Activated naive CD4-positive, alpha-beta T cell treated with anti-CD3 and anti-CD28 coated beads, Interleukin-2, amount 10 ng/mL, durations not matched to agents 7 days and 5 days (primary cell): ENCODE measurements at places on chromosomes 4 and X.
A peak's percentile ranks its signal among the peaks of the same experiment; 100 is the strongest.

- H3K36me3 ChIP-seq: peaks cover 10% of the 10 kb centered on the region
- H3K4me3 ChIP-seq: no peak overlapping the region
- peaks cover 4% of the 10 kb centered on the region for H3K27me3 ChIP-seq
- no peak overlapping the region for H3K27ac ChIP-seq
- peaks cover 14% of the 10 kb centered on the region for H3K4me1 ChIP-seq
- DNase-seq: no peak
Observed at GRCh38 chr4:88964450-88964849, 92.5 kb downstream of the FAM13A start.

GRCh38 chrX:124346117-124346876 is at the start of gene SH2D1A:
TSS of gene SH2D1A (plus strand) at chrX:124346563. CDS start at chrX:124346643, 80 bp downstream.
- H3K27ac ChIP-seq: peak within 1 kb of the TSS; percentile 97
- peak; percentile 45 for DNase-seq
- H3K27me3 ChIP-seq: no peaks in the 10 kb centered on the region
- H3K4me3 ChIP-seq: peak within 1 kb of the TSS; percentile 95
- H3K4me1 ChIP-seq: peaks cover 49% of the 10 kb centered on the region

DNA sequence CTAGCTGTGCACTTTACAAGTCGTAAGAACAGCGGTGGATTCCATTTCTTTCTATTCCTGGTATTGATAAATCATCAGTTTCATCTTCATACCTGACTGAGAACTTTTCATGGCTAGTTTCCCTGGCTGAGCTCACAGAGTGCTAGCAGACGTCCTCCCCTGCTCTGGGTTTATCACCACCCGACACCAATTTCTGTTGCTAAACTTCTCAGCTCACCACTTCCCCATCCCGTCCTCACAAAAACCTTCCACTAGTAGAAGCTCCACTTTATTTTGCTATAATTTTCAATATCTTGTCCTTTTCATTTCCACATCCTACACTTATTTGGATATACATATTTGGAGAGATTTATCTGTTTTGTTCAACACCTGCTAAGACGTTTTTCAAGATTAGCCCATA is 869.4 kb upstream of the FRG1 start:
- no peak overlapping the region for H3K27ac ChIP-seq
- no peak for DNase-seq
- no peaks in the 10 kb centered on the region for H3K4me1 ChIP-seq
- H3K36me3 ChIP-seq: no peaks in the 10 kb centered on the region
- no peaks in the 10 kb centered on the region for H3K27me3 ChIP-seq
- no peak overlapping the region for H3K4me3 ChIP-seq

GRCh38 chr4:107897823-107898222 is 33.5 kb upstream of the CYP2U1 start:
- H3K4me1 ChIP-seq: no peaks in the 10 kb centered on the region
- no peaks in the 10 kb centered on the region for H3K27me3 ChIP-seq
- no peak overlapping the region for H3K4me3 ChIP-seq
- H3K36me3 ChIP-seq: no peaks in the 10 kb centered on the region

DNA sequence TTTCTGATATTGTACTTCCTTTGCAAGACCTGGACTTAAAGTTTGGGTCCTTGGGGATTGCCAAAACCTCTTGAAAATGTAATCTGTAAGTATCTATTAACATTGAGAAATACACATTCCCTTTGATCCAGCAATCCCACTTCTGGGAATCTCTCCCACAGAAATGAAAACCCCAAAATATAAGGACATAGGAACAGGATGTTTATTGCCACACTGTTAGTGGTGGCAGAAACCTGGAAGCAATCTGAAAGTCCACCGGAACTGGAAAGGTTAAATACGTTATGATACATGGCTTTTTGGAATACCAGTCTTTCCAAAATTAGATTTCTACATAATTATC is 71.2 kb upstream of the STX18 start:
- no peaks in the 10 kb centered on the region for H3K27me3 ChIP-seq
- H3K4me1 ChIP-seq: no peaks in the 10 kb centered on the region
- H3K36me3 ChIP-seq: peaks cover 1% of the 10 kb centered on the region

GRCh38 chrX:70141373-70141772 is 8.1 kb downstream of the IGBP1 start:
- DNase-seq: no peak
- no peak overlapping the region for H3K27ac ChIP-seq
- H3K27me3 ChIP-seq: no peaks in the 10 kb centered on the region
- H3K4me1 ChIP-seq: peaks cover 8% of the 10 kb centered on the region
- peaks cover 23% of the 10 kb centered on the region for H3K36me3 ChIP-seq
- H3K4me3 ChIP-seq: no peak overlapping the region

DNA sequence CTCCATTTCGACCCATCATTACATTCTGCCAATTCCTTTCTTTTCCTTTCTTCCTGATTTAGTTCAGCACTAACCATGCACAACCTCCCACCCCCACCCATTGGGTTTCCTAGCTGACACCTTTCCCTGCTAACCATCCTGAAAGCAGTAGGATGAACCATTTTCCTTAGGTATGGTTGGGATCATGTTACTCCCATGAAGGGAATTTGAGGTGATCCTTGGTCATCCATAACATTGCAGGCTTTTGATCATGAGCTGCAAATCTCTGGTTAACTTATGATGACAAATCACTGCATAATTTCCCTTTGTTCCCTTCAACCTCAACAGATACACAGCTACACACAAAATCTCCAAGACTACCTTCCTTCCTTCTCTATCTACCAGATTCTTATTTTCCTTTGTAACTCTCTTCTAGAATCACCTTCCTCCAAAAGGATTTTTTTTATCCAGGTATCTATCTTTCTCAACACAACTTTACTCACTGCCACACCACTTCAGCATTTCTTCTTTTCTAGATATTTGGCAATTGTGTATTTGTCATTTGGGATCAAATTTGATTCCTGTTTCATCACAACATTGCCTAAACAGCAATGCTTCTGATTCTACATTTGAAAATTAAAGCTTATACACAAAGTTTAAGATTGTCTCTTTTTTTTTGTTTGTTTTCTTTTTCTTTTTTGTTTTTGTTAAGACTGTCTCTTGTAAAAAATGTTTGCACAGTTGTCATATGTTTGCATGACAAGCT is 145.1 kb downstream of the RBM47 start:
- H3K4me1 ChIP-seq: peaks cover 6% of the 10 kb centered on the region
- H3K27ac ChIP-seq: no peak overlapping the region
- no peak for DNase-seq
- no peak overlapping the region for H3K4me3 ChIP-seq
- peaks cover 26% of the 10 kb centered on the region for H3K27me3 ChIP-seq

- H3K27me3 ChIP-seq: no peaks in the 10 kb centered on the region
- H3K36me3 ChIP-seq: no peaks in the 10 kb centered on the region
- DNase-seq: no peak
Observed at GRCh38 chr4:111537165-111537564, 608.1 kb upstream of the FAM241A start.

DNA sequence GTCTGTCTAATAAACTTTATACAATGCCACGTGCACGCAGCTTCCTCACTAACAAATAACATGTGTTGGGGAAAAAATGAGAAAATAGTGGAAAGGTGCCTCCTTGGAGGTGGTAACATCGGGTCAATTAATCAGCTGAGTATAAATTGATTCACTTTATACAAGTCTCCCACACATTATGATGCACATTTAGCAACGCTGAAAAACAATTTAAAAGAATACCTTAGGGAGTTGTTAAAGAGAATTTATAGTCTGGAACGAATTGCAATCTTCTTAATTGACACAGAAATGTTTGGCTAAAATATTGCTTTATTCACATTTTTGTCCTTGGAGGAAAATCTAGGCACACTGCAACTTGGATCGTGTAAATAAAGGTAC is 84.2 kb downstream of the HPRT1 start:
- no peak overlapping the region for H3K4me3 ChIP-seq
- H3K4me1 ChIP-seq: peaks cover 27% of the 10 kb centered on the region
- H3K27ac ChIP-seq: no peak overlapping the region
- no peaks in the 10 kb centered on the region for H3K36me3 ChIP-seq
- H3K27me3 ChIP-seq: peaks cover 46% of the 10 kb centered on the region

DNA sequence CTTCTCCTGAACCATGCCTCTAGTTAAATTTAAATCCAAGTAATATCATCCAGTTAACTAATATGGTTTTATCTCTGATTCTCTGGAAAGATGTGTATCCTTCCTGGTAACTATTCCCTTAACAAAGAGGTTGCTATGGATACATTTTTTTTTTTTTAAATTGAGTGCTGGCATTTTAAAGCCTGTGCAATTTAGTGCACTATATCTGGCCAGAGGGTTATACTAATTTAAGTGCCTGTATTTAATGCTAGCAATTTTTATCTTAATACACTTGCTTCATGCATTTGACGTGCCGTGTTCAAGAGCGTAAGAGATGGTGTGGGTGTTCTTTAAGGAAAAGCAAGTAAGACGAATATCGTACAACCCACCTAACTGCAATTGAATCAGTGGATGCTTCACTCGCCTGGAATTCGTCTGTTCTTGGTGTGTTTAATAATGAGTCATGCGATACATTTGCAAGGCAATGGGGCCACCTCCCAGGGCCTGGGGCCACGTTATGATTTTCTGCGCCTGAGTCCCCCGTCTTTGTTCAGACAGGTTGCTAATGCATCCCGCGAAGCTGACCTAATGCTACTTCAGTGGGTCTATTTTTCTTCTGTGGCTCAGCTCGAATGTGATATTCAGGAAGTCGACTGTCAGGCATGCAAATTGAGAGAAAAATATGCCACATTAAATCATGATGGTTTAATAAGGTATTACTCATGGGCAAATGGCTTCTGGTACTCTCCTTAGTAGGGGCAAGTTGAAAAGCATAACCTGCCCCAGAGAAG is 14.2 kb upstream of the MID1 start:
- no peaks in the 10 kb centered on the region for H3K4me1 ChIP-seq
- H3K4me3 ChIP-seq: no peak overlapping the region
- no peaks in the 10 kb centered on the region for H3K27me3 ChIP-seq
- DNase-seq: no peak

DNA sequence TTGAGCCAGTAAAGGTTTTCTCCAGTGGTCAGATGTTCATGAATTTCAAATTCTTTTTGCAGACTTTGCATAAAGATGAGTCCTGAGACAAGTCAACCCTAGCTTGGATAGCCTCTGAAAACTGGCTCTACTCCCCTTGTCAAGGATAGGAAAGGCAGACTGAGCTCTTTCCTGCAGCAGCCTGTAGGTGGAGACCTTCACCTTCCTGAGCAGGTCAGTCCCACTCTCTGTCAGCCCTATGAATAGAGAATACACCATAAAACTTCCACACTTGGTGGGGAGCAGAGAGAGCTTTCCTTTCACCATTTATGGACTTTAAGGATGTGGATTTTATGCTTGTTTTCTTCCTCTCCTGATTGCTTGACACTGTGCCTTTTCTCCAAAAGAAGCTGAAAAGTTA is 41.9 kb downstream of the PCDH19 start:
- no peaks in the 10 kb centered on the region for H3K4me1 ChIP-seq
- DNase-seq: no peak
- no peak overlapping the region for H3K4me3 ChIP-seq
- no peaks in the 10 kb centered on the region for H3K27me3 ChIP-seq

DNA sequence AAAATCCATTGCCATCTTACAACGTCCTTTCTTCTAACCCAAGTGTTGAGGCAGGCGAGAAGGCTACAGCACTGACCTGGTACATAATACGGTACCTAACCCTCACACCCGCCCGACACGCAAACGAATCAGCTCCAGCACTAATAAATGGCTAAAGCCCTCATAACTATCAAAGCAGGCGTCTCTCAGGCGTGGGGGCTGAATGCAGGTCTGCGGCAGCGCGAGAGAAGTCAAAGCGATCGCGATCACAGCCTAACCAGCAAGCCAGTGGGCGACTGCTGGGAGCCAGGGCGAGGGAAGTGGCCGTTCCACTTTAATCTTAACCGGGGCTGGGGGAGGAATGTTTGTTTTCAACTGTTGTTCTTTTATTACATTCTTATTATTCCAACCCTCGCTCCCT is 1.5 kb downstream of the CDX4 start:
- DNase-seq: no peak
- H3K4me3 ChIP-seq: no peak overlapping the region
- no peak overlapping the region for H3K27ac ChIP-seq
- no peaks in the 10 kb centered on the region for H3K4me1 ChIP-seq

DNA sequence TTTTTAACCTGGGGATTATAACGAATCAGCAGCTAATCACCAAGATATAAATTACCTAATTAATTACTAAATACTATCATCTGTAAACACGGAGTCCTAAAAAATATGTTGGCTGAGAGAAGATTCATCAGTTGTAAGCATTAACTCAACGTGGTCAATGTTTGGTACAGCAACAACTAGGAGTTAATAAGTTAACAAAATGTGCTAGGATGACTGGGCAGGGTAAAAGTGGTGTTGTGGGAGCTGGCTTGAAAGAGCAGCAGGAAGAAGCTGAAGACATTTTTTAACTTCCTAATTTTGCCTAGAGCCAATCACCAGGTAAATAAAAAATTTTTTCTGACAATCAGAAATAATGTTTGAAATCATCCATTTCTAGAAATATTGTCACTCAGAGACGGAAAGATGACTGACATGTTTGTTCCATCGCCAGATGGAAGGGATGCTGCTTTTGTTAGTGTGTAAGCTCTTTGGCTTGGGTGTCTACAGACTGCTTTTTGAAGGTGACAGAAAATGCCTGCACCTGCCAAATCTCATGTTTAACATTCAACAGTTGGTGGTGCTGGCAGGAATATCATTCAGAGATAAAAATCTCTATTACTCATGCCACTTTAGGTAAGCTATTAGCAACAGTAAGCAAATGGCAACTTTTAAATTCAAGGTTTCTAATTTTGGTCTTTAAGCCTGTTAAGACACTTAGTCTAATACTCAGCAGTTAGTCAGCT is 1126.9 kb downstream of the STPG2 start:
- no peak for DNase-seq
- H3K27me3 ChIP-seq: no peaks in the 10 kb centered on the region
- no peaks in the 10 kb centered on the region for H3K4me1 ChIP-seq
- H3K27ac ChIP-seq: no peak overlapping the region

GRCh38 chrX:13005661-13006473 is 31.0 kb downstream of the TMSB4X start:
- H3K4me3 ChIP-seq: peak overlapping the region; percentile 56
- peaks cover 84% of the 10 kb centered on the region for H3K4me1 ChIP-seq
- peak overlapping the region; percentile 99 for H3K27ac ChIP-seq
- peaks cover 4% of the 10 kb centered on the region for H3K36me3 ChIP-seq

DNA sequence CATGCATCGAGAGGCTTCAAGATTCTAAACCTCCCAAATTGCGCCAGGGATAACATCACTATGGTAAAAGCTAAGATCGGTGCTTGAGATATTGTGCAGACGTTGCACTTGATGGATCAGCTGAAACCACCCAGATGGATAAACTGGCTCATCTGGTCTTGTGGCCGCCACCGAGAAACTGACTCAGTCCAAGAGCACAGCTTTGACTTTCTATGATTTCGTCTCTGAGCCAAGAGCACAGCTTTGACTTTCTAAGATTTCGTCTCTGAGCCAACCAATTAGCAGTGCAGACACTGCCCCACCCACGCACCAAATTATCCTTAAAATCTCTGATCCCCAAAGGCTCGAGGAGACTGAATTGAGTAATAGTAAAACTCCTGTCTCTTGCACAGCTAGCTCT is 687.2 kb downstream of the FAM133A start:
- no peaks in the 10 kb centered on the region for H3K36me3 ChIP-seq
- no peak for DNase-seq
- H3K4me1 ChIP-seq: no peaks in the 10 kb centered on the region
- no peaks in the 10 kb centered on the region for H3K27me3 ChIP-seq
- H3K4me3 ChIP-seq: no peak overlapping the region
- H3K27ac ChIP-seq: no peak overlapping the region
